GM13976 (cell line): ENCODE measurements at places on chromosomes 12 and 14.
A peak's percentile ranks its signal among the peaks of the same experiment; 100 is the strongest.

DNA sequence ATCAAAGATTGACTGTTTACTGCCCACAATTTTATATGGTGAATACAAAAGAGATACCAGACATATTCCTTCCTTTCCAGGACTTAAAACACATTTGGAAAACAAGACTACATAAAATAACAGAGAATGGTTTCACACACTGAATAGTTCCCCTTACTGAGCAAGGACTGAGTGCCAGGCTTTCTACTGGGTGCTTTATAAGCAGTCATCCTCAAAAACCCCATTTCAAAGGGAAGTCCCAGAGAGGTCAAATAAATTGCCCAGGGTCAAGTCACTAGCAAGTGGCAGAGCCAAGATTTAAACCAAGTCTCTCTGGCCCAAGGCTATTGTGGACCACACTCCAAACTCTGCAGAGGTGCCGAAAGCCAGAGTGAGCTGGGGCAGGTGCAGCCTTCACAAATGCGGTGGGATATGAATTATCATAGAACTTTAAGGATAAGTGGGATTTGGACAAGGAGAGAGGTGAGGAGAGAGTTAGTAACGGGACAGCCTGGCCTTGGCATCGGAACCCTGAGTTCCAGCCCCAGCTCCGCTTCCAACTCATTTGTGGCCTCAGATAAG is 9.1 kb upstream of the RPAP3 start:
- DNase-seq: no peak

DNA sequence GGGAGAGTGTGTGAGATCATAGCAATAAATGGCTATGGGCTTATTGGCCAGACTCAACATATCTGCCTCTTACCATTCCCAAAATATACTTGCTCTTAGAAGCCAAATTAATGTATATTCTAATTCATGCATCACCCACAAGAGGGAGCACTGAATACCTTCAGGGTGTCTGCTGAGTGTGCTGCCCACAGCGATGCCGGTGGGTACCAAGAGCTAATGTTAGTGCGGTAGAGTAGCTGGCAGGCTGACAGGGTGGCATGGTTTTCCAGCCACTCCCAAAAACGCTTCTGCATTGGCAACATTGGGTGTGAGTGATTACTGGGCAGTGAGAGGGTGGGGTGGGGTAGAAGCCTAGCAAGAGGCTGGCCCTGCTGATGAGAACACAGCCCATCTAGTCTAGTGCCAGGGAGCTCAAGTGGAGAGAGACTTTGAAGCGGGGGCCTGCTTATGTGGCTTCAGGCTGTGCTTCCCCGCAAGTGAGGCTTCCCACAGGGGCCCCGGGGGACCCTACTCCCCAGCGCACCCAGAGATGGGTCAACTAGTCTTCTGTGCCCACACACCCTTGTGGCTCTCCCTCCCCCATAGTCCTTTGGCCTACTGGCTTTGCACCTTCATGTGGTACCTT is 9.2 kb upstream of the PLEKHD1 start:
- DNase-seq: peak; percentile 48

DNA sequence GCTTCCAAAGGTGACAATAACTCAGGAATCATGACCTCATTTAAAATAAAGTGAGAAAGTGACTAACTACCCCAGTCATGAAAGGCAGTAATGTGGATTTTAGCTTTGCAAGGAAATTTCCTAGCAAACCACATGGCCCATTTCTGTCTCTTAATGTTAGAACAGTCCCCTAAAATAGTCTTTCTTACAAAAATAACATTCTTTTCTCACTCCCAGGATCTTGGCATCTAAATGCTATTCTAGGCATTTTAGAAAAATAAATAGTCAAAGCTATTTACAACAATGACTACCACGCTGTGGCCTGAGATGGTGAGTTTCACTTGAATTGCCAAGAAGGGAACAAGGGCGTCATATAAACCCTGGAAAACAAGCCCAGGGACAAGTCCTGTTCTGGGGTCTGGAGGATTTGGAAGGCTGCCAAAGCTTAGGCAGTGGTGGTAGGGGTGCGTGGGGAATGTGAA is 101.2 kb upstream of the CCDC175 start:
- no peak for DNase-seq

- no peak for DNase-seq
Measured at GRCh38 chr12:109940339-109940923, 40.4 kb downstream of the TCHP start.

- no peak for DNase-seq
Measured at GRCh38 chr12:96107236-96107635, 71.8 kb upstream of the LTA4H start.

DNA sequence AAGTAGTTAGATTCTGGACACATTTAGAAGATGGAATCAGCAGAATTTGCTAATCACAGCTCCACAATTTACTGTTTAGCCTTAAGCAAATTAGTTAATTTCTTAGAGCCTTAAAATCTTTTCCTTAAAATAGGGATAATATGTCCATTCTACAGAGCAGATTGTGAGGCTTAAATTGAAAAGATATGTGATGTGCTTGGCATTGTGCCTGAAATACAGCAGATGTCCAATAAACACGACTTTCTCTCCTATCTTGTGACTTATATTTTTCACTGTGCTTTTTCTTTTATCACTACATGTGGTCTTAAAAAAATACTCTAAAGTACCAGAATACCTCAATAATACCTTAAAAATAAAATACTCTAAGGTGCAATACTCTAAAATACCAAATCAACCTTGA is 30.6 kb downstream of the CCER1 start:
- DNase-seq: no peak

GRCh38 chr12:8612629-8613028 is at the start of gene AICDA:
TSS of gene AICDA (minus strand) at chr12:8612859. CDS start at chr12:8612767, 92 bp downstream.
- no peak for DNase-seq
